Ovary (tissue), 10 donors: ENCODE measurements at places on chromosomes 16 and 17. TPM values are rescaled to one million over a fixed set of nuclear protein-coding genes. Genes with fewer than 3 reads are reported as not detected.

DNA sequence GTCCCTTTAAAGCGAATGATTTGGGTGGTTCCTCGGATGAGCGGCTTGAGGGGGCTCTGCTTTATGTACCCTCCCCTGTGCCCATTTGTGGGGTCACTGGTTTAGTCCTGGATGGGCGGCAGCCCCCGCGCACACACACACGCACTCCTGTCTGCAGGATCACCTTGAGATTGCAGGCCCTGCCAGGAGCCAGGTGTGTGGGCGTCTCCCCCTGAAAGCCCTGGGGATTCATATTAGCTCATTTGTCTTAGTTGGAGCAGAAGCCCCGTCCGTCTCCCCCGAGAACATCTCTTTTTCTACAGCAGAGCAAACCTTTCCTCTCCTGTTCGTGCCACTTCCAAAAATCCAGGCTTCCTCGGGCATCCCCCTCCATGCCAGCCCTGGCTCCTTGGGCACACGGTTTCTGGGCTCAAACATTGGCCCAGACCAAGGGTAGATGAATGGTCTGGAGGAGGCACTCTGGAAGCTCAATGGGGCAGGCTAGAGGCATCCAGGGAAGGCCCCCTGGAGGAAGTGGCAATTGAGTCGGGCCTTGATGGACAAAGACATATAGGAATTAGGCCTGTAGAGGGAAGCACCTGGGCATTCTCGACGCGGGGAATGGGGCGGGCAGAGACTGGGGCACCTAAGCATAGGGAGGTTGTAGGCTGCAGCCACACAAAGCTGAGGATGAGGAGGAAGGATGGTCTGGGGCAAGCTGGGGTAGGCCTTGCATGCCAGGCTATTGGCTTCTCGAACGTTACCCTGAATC, 218.5 kb upstream of the GSE1 start:
- H3K36me3 ChIP-seq, result no peaks in the 10 kb centered on the region
- no peak overlapping the region for H3K4me3 ChIP-seq
- no peak overlapping the region for H3K27ac ChIP-seq

DNA sequence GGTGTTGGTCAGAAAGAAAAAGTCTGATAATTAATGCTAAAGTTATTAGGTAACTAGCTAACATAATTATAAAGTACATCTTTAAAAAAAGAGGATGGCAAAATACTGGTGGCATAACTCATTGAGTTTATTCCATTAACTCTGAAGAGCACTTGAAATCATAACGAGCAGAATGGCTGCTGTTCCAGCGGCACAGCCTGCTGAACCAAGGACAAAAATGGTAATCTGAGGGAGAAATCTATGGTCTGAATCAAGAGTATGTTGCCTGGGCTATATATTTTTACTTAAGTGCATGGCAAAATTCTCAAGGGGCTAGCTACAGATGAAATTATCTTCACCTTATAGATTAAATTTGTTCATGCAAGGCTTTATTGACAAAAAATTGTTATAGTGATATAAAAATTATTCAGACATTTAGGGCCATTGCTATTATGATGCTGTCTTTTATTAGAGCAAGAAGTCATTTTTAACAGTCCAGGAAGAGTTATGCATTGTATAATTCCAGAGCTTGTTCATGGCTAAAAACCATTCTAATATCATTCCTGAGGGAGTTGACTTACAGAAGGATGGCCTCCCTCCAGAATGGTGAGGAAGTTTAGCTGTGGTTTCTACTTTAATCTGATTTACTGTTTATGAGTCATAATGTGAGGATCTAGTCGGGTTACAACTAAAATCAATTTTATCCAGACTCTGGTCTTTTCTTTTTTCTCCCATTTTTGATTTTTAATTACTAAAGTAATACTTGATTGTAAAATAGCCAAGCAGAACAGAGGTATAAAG, 41.4 kb upstream of the ANKFN1 start:
- H3K27ac ChIP-seq, result no peak overlapping the region
- H3K36me3 ChIP-seq, result no peaks in the 10 kb centered on the region
- DNase-seq, result no peak
- H3K27me3 ChIP-seq, result no peaks in the 10 kb centered on the region
- H3K4me3 ChIP-seq, result no peak overlapping the region
- H3K4me1 ChIP-seq, result no peaks in the 10 kb centered on the region

DNA sequence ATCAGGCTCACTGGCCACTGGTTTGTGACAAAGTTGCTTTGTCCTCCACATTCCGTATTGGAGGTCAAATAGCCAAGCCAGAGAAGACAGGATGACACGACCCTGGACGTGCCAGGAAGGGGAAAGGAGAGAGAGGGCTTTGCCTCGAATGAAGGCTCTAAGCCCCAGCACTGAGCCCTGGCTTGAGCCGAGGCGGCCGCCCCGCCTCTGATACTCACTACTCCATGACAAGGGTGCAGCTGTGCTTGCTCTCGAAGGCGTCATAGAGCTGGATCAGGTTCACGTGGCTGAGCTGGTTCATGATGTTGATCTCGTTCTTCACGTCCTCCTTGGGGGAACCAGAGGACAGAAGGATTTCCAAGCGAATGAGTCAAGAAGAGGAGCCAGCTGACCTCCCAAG, 19.3 kb downstream of the MYLK3 start:
- no peaks in the 10 kb centered on the region for H3K36me3 ChIP-seq
- no peak overlapping the region for H3K4me3 ChIP-seq
- no peak overlapping the region for H3K27ac ChIP-seq

DNA sequence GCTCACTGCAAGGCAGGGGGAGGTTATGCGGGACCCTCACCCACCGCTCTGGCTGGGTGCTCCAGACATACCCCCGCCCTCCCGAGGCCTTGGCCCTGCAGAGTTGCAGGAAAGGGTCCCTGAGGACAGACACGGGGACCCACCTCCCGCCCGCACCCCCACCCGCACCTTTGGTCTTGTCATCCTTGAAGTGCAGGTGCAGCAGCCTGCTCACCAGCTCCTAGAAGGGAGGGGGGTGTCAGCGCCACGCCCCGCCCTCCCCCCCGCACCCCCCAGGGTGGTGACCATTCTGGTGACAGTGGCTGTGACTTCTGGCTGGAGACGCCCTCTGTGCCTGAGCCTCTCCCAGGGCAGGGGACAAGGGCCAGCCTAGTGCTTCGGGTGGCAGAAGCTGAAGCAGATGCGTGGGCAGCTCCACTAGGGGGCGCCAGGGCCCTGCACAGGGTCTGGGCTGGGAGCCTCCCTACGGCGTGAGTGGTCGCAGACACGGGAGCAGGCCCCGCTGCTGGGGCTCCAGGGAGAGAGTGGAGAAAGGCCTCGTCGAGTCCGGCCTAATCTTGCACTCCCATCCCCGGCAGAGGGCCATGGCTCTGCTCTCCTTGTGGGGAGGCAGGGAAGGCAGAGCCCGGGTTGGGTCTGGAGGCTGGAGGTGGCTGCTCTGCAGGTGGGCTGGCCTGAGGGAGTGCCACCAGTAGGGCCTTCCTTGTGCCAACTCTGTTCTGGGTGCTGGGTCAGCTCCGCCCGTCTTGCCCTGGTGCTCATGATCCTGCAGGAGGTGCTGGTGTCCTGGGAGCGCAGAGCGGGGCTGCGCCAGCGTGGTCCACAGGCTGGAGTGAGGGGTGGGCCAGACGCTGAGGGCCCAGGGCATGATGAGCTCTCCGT, 2.7 kb downstream of the CENPX start:
- H3K27ac ChIP-seq, result no peak overlapping the region
- peaks cover 8% of the 10 kb centered on the region for H3K4me1 ChIP-seq
- H3K27me3 ChIP-seq, result no peaks in the 10 kb centered on the region
- peak; percentile 62 for DNase-seq

- DNase-seq, result no peak
- no peaks in the 10 kb centered on the region for H3K36me3 ChIP-seq
- H3K27me3 ChIP-seq, result no peaks in the 10 kb centered on the region
- no peak overlapping the region for H3K4me3 ChIP-seq
- no peak overlapping the region for H3K27ac ChIP-seq
- no peaks in the 10 kb centered on the region for H3K4me1 ChIP-seq
These were observed 1.1 kb downstream of the CTRB1 start for GRCh38 chr16:75219838-75220237.

- no peak overlapping the region for H3K4me3 ChIP-seq
- no peaks in the 10 kb centered on the region for H3K27me3 ChIP-seq
- no peak overlapping the region for H3K27ac ChIP-seq
- no peaks in the 10 kb centered on the region for H3K36me3 ChIP-seq
- peak; percentile 78 for DNase-seq
These were observed 13.0 kb downstream of the ENGASE start for GRCh38 chr17:79087428-79088143.

DNA sequence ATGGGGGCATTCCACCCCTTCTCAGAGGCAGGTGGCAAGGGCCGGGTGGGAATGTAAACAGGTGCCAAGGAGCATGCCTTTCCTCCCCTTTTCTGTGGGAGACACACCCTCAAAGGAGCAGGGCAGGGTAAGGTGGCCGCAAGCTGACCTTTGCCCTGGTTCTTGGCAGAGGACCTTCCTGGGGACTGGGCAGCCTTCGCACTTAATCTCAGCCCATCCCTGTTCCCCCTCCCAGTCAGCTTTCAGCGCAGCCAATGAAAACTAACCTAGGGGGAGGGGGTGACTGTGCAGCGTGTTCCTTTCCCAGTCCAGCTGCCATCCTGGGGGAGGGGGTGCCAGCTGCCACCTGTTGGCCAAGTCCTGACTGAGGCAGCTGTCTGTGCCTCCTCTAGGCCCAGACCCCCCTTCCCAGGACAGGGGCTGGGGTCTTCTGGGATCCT, 2.8 kb downstream of the TRAF4 start:
- no peaks in the 10 kb centered on the region for H3K27me3 ChIP-seq
- no peaks in the 10 kb centered on the region for H3K36me3 ChIP-seq
- H3K27ac ChIP-seq, result no peak overlapping the region

DNA sequence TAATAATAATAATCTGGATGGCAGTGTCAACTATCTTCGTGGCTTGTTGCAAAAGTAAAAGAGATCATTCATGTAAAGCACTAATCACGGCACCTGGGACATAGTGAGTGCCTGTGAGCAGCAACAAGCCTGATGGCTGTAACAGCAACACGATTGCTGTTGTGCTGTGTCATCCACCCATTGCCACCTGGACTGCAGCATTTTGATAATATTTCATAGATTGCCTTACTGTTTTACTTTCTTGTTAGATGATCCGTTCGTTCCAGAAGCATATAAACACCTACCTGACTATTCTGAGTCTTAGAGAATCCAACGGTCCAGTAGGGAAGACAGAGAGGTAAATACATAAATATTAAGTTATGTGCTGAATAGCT, 3.1 kb upstream of the MRPS23 start:
- no peak overlapping the region for H3K4me3 ChIP-seq
- no peaks in the 10 kb centered on the region for H3K27me3 ChIP-seq
- peaks cover 18% of the 10 kb centered on the region for H3K4me1 ChIP-seq
- no peak overlapping the region for H3K27ac ChIP-seq
- no peaks in the 10 kb centered on the region for H3K36me3 ChIP-seq

DNA sequence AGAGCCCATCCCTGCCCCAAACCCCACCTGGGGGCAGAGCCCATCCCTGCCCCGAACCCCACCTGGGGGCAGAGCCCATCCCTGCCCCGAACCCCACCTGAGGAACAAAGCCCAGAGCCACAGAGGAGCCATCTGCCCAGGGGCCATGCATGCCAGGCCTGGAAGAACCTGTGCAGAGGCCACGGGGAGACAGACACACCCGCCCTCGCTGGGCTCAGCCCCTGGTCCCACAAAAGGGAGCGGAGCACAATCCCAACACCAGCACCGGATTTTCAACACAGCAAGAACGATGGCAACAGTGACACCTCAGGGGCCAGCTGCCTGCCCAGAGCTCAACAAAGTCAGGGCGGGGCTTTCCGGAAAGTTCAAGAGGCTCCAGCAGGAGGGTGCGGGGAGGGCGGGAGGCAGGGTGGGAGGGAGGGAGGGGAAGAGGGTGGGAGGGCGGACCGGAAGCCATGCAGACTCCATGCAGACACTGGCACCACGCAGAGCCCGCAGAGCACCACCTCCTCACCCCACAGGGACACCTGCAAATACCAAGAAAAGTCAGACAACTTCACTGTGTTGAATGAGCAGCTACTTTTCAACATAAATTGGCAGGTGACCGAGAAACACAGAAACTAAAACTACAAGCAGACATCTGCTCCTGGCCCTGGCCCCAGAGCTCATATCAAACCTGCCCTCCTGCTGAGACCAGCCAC, 27.9 kb upstream of the C16orf95 start:
- DNase-seq, result no peak
- H3K4me3 ChIP-seq, result no peak overlapping the region
- H3K36me3 ChIP-seq, result no peaks in the 10 kb centered on the region
- no peaks in the 10 kb centered on the region for H3K27me3 ChIP-seq
- peak overlapping the region; percentile 58 for H3K27ac ChIP-seq

- no peak overlapping the region for H3K27ac ChIP-seq
- no peaks in the 10 kb centered on the region for H3K27me3 ChIP-seq
- H3K4me1 ChIP-seq, result no peaks in the 10 kb centered on the region
- DNase-seq, result no peak
These were observed 11.3 kb upstream of the DNASE1 start for GRCh38 chr16:3643095-3643730.

DNA sequence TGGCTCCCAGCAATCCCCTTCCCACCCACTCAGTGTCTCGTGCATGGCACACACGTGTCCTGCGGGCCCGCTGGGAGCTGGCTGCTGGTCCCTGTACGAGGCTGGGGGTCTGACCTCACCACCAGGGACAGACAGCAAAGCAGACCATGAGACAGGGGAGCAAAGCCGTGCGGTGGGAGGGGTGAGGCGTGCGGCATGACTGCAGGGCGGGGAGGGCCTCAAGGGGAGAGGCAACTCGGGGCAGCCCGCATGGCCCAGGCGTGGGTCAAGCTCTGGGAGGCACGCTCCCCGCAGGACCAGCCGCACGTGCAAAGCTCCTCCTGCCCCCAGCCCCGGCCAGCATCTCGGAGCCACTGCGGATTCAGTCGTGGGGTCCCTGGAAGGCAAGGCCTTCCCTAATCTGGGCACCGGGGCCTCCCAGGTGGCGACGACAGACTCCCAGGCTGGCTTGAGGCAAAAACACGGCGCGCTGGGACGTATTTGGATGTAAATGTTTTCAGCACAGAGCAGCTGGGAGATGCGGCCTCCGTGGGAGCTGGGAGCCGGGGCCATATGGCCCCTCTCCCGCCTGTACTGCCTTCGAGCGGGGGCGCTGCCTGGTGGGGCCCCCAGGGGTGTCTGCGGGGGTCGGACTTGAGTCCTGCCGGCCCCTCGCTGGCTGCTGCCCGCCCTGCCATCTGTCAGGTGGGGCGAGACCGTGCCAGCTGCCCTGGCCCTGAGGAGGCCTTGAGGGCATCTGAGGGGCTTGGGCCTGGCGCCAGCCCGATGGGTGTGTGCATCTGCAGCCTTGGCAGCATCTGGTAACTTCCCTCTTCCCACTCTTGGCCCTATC, 12.2 kb upstream of the CBFA2T3 start:
- H3K27ac ChIP-seq, result no peak overlapping the region
- H3K27me3 ChIP-seq, result no peaks in the 10 kb centered on the region
- no peaks in the 10 kb centered on the region for H3K36me3 ChIP-seq
- DNase-seq, result no peak
- no peak overlapping the region for H3K4me3 ChIP-seq

- H3K27ac ChIP-seq, result no peak overlapping the region
- H3K36me3 ChIP-seq, result no peaks in the 10 kb centered on the region
- H3K27me3 ChIP-seq, result no peaks in the 10 kb centered on the region
These were observed 42.5 kb downstream of the CREBBP start for GRCh38 chr16:3837851-3838586.

The MPHOSPH6 gene
- 14.4 TPM for polyA plus RNA-seq

The WSCD1 gene
- 2.4 TPM for polyA plus RNA-seq

The SMTNL2 gene
- polyA plus RNA-seq, result 4.8 TPM
